Muscle of arm (tissue), 14 donors: ENCODE measurements at places on chromosomes 1 and 21.

DNA sequence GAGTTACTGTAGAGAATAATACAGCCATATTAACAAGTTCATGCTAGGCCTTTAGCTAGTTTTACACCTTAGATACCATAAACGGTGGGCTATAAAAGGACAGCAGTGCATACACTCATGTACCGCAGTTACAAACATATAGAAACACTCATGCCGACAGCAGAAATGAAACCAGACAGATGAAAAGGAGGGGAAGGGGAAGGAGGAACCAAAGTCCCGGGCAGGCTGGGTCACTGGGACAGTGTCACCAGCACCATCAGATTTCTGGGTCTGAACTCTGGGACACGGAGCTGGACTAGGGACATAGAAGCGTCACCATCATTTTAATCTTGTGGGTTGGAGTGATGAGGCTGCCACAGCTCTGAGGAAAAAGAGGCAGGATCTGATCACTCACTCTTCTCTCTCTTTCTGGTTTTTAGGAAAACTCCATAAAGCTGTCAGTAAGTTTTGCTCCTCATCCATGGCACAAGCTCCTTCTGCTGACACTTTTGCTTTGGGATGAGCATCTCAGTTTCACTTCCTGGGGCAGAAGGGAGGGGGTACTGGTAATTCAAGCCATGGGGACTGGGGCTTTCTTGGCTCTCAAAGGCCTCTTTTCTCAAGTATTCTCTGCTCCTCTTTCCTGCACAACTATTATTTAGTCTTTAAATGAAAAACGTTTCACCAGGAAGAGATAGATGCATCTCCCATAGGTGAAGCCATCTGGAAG is 7.8 kb upstream of the ZNF691 start:
- DNase-seq: no peak

DNA sequence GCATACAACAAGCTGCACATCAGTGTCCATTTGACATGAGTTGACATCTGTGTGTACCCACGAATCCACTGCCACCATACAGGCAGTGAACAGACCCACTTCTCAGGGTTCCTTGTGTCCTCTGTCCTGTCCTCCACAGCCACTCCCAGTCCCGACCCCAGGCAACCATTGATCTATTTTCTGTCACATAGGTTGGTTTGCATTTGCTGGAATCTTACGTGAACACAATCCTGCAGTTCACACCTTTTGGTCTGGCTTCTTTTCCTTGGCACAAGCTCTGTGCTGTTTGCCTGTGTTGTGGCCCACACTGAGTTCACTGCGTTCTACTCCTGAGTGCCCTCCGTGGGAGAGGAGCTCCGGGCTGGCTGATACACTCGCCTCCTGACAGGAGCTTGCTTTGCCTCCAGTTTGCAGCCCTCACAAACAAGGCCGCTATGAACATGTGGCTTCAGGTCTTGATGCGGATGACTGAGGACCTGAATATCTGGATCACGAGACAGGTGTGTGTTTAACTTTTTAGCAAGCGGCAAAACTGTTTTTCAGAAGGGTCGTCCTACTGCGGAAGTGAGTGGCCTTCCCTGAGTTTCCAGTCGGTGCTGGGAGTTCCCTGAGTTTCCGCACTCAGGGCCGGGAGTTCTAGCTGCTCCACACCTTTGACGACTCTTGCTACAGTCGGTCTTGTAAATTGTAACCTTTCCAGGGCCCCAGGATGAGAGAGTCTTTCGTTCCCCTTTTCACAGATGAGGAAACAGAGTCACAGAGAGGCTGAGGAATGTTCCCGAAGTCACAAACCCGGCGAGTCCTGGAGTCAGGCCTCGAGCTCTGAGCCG is 13.0 kb upstream of the COL18A1 start:
- DNase-seq: no peak

DNA sequence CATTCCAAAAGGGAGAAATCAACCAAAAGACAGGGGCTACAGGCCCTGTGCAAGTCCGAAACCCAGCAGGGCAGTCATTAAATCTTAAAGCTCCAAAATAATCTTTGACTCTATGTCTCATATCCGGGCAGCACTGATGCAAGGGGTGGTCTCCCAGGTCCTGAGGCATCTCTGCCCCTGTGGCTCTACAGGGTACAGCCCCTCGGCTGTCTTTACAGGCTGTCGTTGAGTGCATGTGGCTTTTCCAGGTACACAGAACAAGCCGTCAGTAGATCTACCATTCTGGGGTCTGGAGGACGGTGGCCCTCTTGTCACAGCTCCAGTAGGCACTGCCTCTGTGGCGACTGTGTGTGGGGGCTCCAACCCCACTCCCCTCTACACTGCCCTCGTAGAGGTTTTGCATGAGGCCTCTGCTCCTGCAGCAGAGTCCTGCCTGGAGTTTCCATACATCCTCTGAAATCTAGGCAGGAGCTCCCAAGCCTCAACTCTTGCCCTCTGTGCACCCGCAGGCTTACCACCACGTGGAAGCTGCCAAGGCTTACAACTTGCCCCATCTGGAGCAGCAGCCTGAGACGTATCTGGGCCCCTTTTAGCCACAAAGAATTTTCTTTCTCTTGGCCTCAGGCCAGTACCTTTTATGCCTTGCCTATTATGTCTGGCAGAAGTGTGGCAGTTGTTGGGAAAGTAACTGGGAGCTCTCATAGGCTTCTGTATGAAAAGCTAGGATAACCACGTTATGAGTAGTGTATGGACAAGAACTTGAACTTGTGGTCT is 52.5 kb downstream of the POU2F1 start:
- DNase-seq: no peak

DNA sequence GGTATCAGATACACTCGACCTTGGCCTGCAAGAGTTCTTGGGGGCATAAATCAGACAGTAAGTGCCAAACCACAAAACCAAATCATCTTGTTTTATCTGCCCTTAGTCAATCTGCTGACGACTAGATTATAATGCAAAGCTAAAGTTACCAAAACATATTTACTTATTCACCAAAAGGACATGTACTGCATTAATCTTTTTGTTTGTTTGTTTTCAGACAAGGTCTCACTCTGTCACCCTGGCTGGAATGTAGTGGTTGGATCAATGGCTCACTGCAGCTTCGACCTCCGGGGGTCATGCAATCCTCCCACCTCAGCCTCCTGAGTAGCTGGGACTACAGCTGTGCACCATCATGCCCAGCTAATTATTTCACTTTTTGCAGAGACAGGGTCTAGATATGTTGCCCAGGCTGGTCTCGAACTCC is 114.7 kb downstream of the APP start:
- no peak for DNase-seq

DNA sequence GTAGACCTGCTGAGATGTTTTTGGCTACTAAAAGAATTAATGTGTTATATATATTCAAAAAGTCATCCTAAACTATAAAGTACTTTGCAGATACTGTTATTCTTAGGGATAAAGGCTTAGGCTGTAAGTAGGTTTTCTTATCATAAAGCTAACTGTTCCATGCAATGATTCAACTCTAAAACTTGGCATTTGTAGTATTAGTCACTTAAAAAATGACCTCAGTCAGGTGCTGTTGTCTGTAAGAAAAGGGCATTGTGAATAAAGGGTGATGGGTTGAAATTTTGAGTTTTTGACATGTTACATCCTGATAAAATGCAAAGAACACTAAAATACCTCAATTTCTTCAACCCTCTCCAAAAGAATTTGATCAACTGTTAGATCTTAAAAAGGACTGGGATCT is 32.9 kb downstream of the ADCY10 start:
- no peak for DNase-seq

DNA sequence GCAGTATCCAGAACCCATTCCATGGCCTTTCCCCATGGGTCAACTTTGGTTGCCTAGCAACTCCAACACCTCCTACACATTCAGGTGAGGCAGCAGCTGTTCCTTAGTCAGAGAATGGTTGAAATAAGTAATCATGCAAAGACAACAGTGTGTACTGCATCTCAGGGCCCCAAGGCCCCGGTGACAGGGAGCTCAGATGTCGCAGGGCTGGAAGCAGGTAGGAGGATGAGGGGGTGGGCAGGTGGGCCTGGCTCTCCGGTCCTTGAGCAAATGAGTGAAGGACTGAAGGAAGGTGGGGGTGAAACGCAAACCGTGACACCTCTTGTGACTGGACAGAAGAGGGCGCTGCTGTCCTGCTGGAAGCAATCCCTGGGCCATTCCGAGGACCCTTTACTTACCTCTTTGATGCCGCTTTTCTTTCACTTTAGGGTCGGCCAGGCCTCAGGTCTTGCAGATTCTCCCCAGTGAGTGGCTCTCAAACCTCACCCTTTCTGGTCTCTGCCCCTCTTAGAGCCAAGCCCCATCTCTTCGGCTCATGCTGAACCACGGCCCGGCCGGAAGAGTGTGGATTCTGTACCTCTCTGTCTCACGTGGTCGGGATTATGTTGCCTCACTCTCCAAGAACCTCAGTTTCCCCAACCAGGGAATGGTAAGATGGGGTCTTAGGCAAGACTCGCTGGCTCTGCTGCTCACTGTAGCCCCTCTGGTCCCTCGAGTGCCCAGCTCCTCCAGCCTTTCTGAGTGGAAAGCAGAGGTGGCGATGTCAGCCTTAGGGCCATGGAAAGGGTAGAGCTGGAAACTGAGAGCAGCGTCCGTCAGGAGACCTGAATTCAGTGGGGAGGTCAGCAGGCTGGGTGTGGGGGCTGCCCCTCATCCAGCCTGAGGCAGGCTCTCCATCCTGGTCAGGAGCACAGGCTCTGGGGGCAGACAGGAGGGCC is 5.6 kb upstream of the KCNA10 start:
- peak; percentile 24 for DNase-seq

GRCh38 chr1:228043281-228043848 is 36.6 kb downstream of the WNT3A start:
- DNase-seq: no peak

DNA sequence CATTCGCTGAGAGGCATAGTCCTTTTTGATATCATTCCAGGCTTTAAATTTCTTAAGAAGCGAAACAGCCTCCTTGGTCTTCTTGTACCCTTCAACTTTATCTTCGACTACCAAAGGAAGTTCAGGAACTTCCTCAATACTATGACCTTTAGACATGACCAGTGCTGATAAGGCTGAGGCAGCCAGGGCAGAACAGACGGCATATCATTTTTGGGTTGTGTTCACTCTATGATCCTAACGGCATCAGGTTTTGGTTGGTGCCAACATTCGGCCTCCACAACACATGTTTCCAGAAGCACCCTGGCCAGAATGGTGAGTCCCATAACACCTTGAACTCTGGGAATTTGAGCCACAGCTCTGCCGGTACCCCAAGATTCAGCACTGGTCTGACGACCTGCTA is 31.4 kb upstream of the MYOC start:
- DNase-seq: no peak

DNA sequence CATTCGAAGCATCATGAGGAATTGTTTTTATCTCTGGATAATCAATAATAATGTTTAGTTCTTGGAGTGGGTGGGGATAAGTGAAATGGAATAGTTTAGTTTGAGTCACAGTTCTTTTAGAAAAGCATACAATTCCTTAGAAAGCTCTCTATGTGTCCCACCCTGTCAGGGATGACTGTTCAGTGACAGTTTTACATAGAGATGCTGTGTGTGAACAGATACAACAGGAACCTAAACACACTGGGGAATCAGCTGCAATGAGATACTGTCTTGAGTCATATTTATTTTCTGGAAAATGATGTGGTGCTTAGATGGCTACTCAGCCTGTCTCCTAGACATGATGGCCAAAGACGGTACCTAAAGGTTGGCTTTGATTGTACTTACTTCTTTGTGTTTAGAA is 25.7 kb upstream of the CCDC190 start:
- no peak for DNase-seq

GRCh38 chr1:167443757-167444156 is 74.6 kb downstream of the CD247 start:
- no peak for DNase-seq

DNA sequence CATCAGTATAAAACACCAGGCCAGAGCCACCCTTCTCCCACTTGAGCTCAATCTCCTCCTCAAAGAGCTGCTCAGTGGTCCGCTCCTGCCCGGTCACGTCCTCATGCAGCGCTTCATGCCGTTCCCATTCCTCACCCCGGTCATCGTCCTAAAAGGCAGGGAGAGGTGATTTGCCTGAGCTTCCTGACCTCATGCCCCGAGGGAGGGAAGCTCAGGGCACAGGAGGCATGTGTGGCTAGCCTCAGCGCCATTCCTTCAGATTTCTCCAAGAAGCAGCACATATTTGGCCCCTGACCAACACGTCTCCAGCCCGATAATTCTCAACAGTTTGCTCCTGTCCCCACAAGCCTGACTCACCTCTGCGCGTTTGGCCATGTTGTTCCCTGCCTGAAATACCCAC is 4.2 kb upstream of the GPN2 start:
- DNase-seq: no peak

DNA sequence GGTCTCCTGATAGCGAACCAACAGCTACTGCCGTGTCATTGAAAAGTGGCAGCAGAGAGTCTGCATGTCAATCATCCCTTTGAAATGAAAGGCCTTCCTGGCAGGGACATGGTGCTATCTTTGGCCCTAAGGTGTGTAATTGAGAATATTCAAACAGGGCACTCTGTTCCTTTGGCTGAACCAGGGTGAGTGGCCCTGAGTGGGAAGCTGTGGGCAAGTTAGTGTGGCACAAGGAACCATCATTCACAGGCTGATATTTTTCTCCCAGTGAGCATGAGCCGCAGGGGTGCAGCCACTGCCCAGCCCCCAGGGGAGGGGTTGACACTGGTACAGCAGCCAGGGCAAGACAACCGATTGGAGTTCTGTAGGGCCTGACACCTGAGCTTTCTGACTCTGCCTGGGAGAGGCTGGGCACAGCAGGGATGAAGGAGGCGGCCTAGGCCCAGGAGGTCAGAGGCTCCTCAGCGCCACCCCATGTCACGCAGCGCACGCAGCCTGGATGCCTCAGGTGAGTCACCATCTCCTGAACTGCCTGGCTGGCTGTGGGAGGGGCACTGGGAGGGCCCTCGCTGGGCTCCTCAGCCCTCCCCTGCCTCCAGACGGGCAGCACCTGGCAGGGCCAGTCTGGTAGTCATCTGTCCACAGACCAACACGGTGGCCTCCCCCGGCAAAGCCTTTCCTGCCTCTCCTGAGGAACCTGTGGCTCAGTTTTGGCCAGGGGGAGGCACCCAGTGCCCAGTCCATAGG is 13.2 kb downstream of the QSOX1 start:
- DNase-seq: no peak

DNA sequence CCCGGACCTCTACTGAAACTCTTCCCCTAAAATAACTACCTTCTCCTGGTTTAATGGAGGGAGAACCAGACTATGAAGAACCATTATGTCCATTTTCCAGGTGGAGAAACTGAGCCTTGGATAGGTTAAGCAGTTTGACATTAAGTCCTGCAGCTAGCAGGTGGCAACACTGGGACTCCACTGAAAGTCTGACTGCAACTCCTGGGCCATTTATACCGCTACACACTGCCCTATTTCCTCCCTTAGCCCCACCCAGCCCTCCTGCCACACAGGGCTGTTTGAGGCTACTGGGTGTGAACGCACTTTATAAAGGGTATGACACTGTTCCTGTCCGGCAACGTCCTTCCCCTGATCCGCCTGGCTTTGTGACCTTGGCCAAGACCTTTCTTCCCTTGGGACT is 511 bp upstream of the INPP5B start:
- DNase-seq: no peak

GRCh38 chr1:72278461-72278860 is 3.9 kb downstream of the NEGR1 start:
- DNase-seq: no peak

GRCh38 chr1:100883963-100884362 is 10.7 kb downstream of the EXTL2 start:
- no peak for DNase-seq

GRCh38 chr21:24658026-24658425 is 949.3 kb downstream of the MRPL39 start:
- no peak for DNase-seq
